ENCODE measurements at places on chromosomes 3 and 15.

DNA sequence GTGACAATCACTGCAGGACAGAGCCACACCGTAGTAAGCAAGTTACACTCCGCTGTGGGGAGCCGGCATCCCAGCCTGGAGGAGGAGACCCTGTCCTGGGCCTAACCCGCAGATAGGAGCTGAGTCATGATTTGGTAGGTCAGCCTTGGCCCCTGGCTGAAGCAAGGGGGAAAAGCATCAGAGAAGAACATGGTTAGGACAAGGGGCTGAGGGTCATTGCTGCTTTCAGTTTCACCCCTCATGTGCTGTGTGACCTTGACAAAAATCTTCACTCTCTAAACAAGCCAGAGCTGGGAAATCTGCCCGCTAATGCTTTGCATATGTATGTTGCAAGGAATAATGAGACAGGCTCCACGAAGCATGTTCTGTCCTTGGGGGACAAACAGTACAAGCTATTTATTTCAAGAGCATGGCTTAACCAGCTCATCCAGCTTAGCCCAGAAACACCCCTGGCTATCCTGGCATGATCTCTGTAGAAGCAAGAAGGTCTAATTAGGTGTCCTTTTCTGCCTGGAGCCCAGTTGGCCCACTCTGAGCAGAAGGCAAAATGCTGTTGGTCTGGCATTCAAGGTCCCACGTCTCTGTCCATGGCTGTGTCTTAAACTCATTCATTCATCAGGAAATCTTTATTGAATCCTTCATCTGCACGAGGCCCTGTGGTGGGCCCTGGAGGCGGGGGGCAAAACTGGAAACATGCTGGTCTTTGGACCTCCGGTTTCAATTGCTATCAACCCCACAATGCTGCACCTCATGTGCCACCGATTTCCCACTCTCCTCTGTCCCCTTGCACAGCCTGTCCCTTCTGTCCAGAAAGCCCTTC is 221.3 kb upstream of the LYSMD4 start:
- no peak for DNase-seq

GRCh38 chr3:182740710-182741109 is 52.6 kb upstream of the ATP11B start:
- no peak for DNase-seq

GRCh38 chr3:183584246-183584913 is 28.9 kb upstream of the KLHL6 start:
- no peak for DNase-seq

GRCh38 chr3:61463191-61463590 is 98.2 kb upstream of the PTPRG start:
- no peak for DNase-seq

GRCh38 chr3:2822611-2823010 is 287.6 kb downstream of the IL5RA start:
- no peak for DNase-seq

GRCh38 chr3:49813497-49814174 is at the start of gene UBA7:
Gene UBA7, minus strand, starts transcription at chr3:49813953. Its CDS starts 166 bp downstream, at chr3:49813787.
- DNase-seq = peak; percentile 67

GRCh38 chr15:69573815-69574475 is 121.3 kb downstream of the RPLP1 start:
- peak; percentile 7 for DNase-seq

DNA sequence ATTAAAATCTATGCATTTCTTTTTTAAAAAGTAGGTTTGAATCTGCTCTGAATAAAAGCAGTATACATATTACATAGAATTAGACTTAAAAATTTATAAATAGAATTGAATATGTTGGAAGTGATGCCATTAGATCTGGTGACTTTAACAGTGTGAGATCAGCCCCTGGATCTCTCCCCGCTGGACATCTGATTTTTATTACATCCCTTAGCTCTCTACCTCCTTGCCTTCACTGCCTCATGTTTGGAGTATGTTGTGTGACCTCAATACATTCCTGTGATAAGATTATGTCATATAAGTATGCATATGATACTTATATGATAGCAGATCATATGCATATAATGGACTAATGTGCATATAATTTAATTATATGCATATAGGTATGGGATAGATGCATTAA is 643.4 kb upstream of the NR2F2 start:
- DNase-seq = no peak

- no peak for DNase-seq
These were observed 174.6 kb downstream of the FOXP1 start for GRCh38 chr3:71408903-71409302.

DNA sequence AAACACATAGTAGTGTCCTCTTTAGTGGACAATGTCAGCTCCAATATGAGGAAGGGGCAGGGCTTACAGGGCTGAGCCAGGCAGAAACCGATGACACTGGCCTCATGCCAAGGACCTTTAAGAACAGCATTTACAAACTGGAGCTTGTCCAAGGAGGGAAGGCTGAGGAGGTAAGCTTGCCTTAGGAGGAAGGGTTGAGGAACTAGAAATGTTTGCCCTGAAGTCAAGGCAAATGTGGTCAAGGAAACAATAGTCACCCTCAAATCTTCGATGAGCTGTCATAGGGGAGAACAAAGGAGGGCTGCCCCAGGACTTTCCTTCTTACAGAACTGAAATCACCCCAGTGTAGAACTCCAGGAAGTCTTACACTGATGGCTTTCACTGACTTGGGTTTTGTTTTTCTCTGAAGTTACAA is 136.4 kb downstream of the LIPC start:
- DNase-seq = peak; percentile 64

GRCh38 chr15:73232776-73233175 is 136.0 kb downstream of the HCN4 start:
- no peak for DNase-seq

DNA sequence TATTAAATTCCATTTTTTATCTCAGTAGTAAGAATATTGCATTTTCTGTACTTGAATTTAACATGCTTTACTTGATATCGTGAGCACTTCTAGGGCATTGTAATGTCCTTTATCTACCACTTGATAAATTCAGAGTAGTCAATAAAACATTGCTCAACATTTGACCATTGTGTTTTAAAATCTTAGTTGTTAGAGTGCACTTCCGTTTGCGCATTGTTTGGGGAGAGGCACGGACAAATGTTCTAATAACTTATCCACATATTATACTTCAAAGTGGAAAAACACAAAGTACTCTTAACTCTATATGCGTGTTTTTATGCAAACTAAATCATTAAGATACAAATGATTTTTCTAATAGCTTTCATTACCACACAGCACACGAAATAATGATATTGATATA is 419 bp downstream of the FAM227B start:
- peak; percentile 54 for DNase-seq

- DNase-seq = no peak
These were observed 2.6 kb downstream of the FAM43A start for GRCh38 chr3:194688200-194688740.

GRCh38 chr3:17092583-17092933 is 207.8 kb downstream of the PLCL2 start:
- no peak for DNase-seq

- DNase-seq = peak; percentile 25
These were observed 256.4 kb upstream of the MCTP2 start for GRCh38 chr15:93974804-93975481.

DNA sequence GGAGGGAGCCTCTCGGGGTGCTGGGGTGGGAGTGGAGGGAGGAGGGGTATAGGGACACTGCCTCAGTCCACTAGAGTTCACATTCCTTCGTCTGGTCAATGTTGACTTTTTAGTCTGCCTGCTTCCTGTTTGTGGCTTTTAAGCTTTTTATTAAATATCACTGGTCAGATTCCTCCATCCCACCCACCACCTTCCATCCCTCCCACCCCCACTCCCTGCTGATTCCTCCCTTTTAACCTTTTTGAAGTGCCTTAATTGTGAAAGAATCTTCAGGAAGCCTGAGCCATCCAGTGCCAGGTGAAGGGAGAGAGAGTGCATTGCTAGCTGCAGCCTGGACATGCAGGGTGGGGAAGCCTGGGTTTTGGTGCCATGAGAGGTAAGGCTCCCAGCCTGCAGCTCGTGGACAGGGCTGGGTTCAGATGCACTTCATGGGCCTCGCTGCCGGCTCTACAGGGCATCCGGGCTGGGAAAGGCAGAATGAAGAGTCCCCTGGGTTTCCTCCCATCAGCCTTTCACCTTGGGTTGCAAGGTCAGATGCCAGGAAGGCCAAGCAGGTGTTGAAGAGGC is 105.9 kb downstream of the DNAJB8 start:
- DNase-seq = no peak

- no peak for DNase-seq
These were observed 48.8 kb upstream of the PRTG start for GRCh38 chr15:55791551-55792400.

GRCh38 chr15:49235446-49236124 is 65.5 kb downstream of the GALK2 start:
- DNase-seq = peak; percentile 83
